ENCODE measurements at places on chromosomes 1 and 21.
A peak's percentile ranks its signal among the peaks of the same experiment; 100 is the strongest.

DNA sequence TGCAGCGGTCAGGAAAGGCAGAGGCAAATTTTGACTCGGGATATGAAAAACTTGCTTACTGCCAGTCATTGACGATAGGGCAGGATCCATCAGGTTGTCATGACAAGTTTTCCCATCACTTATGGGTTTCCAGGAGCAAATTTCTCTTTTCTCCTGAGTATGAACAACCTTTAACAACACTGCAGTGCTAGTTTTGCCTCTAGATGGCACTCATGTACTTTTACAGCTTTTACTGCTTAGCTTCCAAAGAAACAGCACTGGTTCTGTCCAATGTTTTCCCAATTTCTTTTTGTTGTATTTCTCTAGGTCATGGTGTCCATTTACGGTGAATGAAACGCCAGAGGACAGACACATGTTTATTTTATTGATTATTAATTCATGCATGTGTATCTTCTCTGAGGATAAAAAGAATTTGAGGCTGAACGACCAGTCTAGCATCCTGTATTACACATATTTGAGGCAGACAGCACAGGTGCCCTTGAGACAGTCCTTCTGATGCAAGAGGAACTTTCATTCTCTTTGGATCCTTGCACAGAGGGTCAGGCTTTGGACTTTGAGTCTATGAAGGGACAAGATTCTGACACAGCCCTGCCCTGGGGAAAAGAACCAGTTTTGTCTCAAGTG is 112.3 kb upstream of the TRABD2B start:
- peak; percentile 66 for DNase-seq

- no peak for DNase-seq
These were observed 10.5 kb upstream of the SDE2 start for GRCh38 chr1:226009650-226010044.

DNA sequence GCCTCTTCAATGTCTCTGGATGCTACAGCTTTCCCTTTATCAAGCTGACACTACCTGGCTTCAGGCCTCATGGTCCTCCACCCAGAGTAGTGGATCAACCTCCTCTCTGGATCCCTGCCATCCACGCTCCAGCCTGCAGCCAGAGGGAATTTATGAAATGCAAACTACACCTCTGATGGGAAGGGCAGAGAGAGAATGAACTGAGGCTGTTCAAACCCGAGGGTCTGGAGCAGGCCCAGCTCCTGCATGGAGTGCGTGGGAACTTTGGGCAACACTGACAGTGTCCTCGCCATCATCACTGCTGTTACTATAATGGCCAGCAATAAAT is 157.8 kb downstream of the TRABD2B start:
- DNase-seq: no peak

GRCh38 chr1:23528250-23528978 is 2.6 kb downstream of the E2F2 start:
- DNase-seq: peak; percentile 86

DNA sequence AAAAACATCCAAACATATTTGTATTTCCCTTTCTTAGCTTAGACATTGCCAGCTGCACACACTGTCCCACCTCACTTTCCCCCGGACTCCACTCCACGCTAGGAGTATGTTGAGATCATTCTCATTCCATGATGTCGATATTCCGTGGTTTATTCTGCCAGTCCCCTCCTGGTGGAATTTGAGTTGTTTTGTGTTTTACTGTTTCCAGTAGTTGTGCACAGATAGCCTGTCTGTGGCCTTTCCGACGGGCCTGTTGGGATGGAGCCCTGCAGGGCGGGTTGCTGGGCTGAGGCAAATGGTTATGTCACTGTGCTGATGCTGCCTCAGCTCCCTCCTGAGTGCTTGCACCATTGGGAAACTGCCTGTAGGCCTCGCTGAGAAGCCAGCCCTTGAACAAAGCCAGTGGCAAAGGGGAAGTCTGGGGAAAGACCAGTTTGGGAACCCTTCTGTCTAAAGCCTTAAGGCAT is 12.8 kb downstream of the TRAPPC10 start:
- no peak for DNase-seq

- no peak for DNase-seq
These were observed 15.7 kb downstream of the ZFYVE9 start for GRCh38 chr1:52157582-52157981.

GRCh38 chr1:16006010-16006409 is 2.0 kb downstream of the SRARP start:
- DNase-seq: no peak

GRCh38 chr1:13976485-13976884 is 276.5 kb downstream of the PRDM2 start:
- no peak for DNase-seq

DNA sequence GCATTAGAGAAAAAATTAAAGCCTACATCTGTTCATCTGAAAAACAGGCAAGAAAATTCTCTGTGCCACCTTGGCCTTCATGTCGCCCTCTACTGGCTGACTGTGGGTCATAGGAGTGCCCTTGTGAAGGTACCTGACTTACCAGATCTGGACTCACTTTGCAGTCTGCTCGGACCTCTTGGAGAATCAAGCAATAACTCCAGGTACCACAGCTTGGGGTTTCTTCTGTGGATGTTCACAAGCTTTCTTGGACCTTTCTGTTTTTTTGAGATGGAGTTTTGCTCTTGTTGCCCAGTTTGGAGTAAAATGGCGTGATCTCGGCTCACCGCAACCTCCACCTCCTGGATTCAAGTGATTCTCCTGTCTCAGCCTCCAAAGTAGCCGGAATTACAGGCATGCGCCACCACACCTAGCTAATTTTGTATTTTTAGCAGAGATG is 2.4 kb upstream of the PRAMEF18 start:
- no peak for DNase-seq

DNA sequence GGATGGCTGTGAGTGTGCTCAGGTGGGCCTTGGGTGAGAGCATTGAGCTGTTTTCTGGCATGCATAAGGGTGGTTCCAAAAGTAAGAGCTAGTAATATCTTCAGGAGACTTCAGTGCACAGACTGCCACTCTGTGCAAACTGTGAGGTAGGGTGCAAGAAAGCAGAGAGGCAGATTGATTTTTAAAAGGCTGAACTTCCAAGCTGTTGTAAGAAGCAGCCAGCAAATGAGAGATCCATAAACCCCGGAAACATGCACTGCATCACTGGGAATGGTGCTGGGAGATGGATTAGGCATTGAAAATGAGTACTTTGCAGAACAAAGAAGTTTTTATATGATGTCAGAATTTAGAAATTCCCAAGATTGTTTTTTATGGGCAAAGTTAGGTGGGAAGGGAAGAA is 255.4 kb downstream of the TNR start:
- DNase-seq: no peak

DNA sequence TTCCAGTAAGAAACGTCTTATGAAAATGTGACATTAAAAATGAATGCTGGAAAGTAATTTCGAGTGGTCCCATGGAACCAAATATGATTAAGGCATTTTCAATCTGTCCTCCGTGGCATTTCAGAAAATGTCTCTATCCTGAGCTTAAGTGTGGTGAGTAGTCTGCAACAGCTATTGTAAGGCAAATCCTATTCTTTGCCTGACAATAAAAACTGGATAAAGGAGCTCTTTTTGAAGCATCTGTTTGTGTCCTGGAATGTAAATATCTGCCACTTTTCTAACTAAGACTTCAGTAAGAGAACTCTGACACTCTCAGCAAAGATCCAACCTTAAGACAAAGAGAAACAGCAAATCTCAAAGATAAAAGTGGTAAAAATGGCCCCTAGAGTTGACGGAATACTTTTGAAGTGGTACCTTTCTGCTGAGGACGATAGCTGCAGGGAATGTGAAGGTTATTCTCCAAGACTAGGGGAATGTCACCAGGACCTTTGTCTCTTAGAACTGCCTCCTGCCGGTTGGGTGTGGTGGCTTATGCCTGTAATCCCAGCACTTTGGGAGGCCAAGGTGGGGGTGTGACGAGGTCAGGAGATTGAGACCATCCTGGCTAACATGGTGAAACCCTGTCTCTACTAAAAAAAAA is 486.7 kb upstream of the ZP4 start:
- DNase-seq: no peak

- DNase-seq: no peak
These were observed 105.0 kb upstream of the SAMD11 start for GRCh38 chr1:818618-819291.

GRCh38 chr1:25874635-25875153 is 814 bp downstream of the PAQR7 start:
- no peak for DNase-seq

- no peak for DNase-seq
These were observed 8.7 kb upstream of the SLC2A5 start for GRCh38 chr1:9078015-9078751.
